Fibroblast of upper back skin (primary cell): ENCODE measurements at places on chromosomes 6 and 20.

DNA sequence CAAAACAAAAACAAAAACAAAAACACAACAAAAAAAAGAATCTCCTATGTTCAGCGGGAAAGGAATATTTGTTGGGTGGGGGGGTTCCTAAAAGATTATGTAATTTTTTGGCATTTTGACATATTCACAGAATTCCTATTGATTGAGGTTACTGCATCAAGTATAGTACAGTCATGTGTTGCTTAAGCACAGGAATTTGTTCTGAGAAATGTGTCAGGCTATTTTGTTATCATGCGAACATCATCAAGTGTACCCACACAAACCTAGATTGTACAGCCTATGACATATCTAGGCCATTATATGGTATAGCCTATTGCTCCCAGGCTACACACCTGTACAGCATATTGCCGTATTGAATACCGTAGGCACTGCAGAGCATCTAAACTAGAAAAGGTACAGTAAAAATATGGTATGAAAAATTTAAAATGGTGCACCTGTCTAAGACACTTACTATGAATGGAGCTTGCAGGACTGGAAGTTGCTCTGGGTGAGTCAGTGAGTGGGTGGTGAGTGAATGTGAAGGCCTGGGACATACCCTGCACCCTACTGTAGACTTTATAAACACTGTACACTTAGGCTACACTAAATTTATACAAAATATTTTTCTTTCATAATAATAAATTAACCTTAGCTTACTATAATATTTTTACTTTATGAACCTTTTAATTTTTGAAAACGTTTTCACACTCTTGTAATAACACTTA, 110.6 kb downstream of the CDKAL1 start:
- peak; percentile 16 for DNase-seq

- no peak for DNase-seq
Measured at GRCh38 chr20:10094566-10095173, 59.9 kb downstream of the ANKEF1 start.

DNA sequence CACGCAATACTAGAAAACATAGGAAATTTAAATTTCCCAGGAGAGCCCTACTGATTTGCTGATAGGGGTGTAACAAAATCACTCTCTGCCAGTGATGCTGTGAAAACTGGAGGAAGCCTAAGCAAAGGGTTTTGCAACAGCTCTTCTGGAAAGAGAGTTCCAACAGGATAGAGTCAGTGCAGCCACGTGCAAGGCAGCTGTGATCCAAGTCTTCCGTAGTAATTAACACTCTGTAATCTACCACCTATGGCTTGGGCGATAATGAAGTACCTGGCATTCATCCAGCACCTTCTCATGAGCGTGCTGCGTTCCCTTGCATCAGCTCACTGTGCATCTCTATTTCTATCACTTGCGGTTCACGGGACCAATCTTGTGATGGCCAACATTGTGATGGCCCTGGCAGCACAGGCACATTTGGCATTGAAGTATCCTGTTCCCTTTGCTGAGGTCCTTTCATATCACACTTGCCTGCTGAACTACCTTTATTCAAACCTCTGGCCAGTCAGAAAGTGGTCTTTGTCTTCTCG, 48.2 kb downstream of the IRF4 start:
- DNase-seq, result no peak

- DNase-seq, result no peak
Measured at GRCh38 chr20:60934724-60935123, 317.3 kb upstream of the CDH4 start.

GRCh38 chr6:89120371-89120770, 2.5 kb upstream of the SRSF12 start:
- DNase-seq, result no peak

- DNase-seq, result no peak
Measured at GRCh38 chr6:149900620-149901443, 2.9 kb upstream of the RAET1E start.

DNA sequence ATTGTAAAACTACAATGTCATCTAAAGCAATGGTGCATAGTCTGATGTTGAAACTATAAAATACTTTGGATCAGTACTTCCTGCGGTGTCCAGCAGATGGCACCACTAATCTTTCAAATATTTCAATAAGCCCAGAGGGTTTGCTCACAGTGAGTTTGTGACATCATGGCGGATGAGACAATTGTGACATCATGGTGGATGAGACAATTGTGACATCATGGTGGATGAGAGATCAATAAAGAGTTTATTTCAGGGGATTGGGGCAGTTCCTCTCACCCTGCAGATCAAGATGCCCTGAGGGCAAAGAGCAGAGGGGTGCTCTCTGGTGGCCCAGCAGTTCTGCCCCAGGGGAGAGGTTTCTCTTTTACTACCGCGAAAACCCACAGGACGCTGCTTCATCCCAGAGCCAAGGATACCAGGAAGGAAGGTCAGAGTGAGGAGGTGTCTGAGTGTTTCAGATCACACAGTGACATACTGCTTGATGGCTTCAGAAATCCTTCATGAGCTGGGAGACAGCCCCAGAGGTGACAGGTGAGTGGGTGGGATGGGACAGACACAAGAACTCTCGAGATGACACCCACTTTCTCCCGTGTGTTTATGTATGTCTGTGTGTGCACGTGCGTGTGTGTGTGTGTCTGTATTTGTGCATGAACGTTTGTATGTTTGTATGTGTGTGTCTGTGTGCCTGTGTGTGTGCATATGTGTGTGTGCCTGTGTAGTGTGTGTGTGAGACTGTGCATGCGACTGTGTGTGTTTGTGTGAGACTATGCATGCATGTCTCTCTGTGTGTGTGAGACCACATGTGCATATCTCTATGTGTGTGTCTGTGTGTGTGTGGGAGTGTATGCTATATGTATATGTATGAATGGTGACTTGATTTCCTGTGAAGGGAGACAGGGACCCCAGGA, 7.3 kb upstream of the ULBP2 start:
- DNase-seq, result peak; percentile 73

GRCh38 chr6:22101163-22101562, 195.7 kb downstream of the PRL start:
- peak; percentile 15 for DNase-seq

GRCh38 chr6:119626884-119627619, 277.5 kb upstream of the MAN1A1 start:
- no peak for DNase-seq

DNA sequence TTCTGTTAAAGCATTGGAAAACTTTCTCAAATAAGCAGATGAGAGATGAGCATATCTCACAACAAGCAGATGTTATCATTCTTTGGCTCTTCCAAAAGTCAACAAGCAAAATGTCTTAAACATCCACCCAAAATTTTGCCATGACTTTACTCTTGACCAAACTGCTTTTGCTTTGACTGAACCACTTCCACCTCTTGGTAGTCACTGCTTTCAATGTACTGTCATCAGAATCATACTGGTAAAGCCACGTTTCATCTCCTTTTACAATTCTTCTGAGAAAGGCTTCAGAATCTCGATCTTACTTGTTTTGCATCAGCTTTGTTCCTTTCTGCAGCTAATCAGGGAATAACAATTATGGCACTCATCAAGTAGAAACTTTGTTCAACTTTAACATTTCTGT, 498.5 kb upstream of the GJE1 start:
- DNase-seq, result no peak

DNA sequence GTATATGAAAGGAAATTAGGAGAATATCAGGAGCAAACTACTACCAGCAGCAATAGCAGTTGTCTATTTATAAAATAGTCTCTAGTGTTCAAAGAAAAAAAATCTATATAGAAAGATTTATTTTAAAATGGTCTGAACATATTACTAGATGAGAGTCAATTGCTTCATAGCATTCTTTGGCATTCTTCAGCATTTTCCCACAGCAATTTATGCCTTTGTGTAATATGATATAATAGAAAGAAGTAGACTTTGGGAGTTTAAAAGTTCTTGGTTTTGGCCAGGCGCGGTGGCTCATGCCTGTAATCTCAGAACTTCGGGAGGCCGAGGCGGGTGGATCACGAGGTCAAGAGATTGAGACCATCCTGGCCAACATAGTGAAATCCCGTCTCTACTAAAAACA, 157.0 kb upstream of the PLN start:
- DNase-seq, result peak; percentile 31

DNA sequence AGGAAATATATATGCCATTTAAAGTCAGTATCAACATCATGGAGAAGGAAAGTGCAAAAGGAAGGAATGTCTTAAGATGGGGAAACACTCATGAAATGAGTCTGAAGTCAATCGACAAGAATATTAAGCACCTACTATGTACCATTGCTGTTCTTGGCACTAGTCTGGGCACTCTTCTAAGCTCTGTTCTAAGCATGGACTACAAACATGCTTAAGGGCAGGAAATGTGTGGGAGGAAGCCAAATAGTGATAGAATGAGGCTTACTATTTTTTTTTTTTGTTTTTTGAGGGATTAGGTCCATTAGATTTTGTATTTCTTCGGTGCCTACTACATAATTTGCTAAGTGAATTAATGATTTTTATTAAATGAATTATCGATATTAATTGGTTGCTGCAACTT, 83.8 kb upstream of the SUPT3H start:
- no peak for DNase-seq

GRCh38 chr6:18264219-18264922, at the start of gene DEK:
Gene DEK (minus strand): TSS chr6:18264530. CDS start chr6:18263987, 543 bp downstream.
- peak; percentile 86 for DNase-seq

DNA sequence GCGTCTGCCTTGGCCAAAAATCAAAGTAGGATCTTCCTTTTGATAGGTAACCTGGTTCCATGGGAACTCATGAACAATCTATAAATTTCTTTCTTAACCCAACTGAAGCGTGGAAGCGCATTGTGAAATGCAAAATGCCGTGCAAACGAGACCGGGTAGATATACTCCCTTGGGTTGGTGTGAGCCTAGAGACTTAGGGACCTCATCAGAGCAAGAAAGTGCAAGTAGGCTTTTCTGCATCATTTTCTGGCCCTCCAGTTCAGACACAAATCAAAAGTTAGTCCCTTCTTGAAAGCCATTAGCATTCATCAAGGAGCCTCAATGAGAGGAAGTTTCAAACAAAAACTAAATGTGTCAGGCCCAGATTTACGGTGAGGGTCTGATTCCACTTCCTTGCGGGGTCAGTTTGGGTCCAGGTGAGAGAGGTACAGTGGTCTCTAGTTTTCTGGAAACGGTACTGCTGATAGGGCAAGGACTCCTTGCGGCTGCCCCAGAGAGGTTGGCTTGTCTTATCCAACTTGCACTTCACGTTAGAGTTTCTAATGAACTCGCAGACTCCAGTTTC, 5.3 kb upstream of the ZNF184 start:
- peak; percentile 14 for DNase-seq

DNA sequence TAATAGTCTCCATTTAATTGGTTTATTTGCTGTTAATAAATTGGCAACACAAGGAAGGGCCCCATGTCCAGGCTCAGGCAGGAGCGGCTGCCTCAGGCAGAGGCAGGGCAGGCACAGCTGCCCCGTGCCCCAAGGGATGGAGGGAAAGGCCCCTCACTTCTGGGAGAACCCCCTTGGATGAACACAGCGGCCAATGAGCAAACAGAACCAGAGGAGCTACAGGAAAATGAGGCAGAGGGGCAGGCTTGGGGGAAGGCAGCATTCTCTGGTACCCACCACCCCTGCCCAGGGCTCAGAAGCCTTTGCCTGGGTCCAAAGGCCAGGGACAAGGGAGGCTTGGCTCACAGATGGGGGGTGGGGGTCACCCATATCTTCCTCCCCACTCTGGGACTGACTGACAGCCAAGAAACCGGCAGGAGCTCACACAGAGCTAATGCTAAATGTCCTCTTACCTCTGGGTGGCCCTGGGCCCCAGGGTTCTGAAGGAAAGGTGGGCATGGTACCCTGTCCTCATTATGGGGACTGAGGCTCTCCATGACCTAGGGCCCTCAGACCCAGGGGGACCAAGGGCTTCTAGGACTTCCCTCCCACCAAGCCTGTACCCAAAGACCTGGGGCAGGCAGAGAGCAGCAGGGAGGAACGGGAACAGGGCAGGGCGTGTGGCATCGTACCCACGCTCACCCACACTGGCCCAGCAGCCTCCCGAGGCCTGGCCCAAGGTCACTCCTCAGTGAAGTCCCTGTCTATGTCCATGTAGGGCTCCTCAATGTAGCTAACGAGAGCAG, 47.0 kb downstream of the MYH7B start:
- DNase-seq, result no peak

DNA sequence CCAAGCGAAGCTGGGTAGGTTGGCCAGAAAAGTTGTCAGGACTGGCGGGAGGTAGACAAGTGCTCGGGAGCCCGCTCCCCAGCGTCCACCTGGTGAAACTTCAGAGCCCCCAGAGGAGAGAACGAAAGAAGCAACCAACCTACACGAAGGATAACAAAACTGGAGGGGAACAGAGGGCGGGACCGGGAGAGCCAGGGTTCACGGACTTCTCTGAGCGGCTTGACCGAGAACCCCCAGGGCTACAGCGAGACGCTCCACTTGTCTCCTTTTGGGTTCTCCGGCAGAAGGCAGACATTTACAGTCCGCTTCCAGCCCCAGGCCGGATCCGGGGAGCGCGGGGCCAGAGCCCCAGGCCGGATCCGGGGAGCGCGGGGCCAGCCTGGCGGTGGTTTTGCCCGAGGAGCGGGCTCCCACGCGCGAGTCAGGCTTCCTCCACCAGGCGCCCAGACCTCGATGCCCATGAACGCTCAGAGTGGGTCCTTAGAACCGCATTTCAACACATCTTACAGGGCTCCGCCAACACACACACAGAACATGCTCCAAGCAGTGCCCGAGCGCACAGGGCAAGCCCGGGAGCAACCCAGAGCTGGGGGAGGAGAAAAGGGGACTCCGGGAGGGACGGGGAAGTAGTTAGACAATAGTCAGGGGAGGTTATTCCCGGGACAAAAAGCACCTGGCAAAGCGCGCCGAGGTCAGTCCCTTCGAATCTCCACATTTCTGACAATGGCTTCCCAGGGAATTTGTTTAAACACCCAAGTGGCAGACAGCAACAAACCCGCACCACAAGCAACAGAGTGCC, 1.1 kb downstream of the PTPRK start:
- DNase-seq, result peak; percentile 43

DNA sequence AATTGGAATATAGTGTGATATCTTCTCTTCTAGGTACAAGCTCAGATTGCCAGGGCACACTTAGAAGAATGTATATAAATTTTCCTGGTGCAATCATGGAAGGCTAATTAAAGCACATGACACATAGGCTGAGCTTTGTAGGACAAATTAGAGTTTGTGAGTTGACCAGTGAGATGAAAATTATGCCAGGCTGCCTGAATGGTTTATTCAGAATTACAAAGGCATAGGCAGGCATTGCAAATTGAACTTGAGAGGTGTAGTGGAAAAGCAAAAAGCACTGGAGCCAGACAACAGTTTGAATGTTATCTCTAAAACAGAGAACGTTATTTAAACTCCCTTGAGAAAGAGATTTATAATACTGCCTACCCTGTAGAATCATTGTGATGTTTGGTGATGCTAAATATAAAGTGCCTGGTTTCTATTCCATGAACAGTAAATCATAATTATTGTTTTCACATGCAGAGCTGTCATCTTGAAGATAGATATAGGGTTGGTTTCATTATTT, 712.1 kb downstream of the TBC1D32 start:
- no peak for DNase-seq

GRCh38 chr20:10658051-10658823, 15.6 kb downstream of the JAG1 start:
- no peak for DNase-seq

GRCh38 chr20:1920252-1920651, 25.0 kb downstream of the SIRPA start:
- no peak for DNase-seq
